ENCODE measurements at places on chromosomes 3 and 15.
A peak's percentile ranks its signal among the peaks of the same experiment; 100 is the strongest.

- no peak for DNase-seq
These were observed 5.0 kb upstream of the ARL14 start for GRCh38 chr3:160671995-160672394.

DNA sequence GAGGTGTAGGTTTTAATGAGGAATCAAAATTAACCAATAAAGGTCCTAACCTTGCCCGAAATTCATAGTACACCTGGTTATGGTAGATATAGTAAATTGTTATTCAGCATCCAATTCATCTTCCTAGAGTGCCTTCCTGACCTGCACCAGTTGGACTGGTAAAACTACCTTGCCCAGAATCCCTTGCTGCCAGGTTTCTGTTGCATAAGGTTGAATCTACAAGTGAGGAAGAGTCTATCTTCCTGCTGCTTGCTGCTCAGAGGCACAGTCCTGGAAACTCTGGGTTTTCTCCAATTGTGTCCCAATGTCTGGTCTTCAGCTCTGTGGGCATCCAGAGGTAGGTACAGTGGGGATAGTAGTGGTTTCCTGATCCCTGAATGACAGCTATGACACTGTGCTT is 17.3 kb downstream of the CCDC54 start:
- no peak for DNase-seq

DNA sequence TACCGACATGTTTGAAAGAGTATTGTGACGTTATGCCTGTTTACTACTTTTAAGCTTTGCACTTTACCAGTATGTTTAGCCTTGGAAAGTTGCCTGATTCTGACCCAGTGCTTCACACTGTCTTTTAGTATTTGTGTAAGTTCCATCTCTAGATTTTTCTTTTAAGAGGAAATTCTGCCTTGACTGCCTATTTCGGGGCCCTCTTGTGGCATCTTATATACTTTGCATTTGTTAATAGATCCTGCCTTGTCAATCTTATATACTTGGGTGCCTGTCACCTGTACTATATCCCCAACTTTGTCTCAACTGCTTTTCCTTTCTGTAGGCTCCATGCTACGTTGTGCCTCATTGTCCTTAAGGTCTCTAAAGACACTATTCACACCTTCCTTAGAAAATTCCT is 244.6 kb downstream of the STXBP5L start:
- DNase-seq, result no peak

DNA sequence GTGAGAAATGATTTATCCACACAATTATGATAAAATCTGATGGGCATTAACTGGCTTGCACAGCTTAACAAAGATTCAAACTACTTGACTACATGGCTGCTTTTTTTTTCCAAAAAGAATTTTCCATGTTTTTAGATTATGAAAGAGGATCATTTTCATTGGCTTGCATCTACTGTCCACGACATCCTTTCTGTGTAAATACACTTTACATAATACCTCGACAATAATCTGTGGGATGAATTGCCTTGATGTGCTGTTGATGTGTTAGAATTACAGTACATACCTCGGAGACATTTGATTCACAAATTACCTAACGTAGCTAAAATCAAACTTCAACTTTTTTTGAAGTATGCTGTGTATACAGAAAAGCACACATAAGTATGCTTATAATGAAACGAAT is 104.4 kb downstream of the PPP2R3A start:
- no peak for DNase-seq

DNA sequence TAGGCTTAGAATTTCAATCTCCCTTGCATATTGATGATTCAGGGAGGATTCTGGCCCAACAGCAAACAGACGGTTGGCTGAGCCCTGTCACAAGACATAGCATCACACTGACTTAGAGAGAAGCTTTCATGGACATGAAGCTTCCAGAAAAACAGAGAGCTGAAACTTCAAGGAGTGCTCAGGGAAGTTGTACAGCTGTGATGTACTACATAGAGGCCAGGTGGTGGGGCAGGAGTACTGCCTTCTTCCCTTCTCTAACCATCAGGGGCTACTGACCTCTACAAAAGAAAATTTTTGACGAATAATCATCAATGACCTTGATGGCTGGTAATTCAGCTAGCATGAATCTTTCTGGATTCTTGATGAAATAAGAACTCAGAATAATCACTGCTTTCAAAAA is 378.5 kb downstream of the ERC2 start:
- DNase-seq, result no peak

- no peak for DNase-seq
These were observed 578.0 kb upstream of the GRM7 start for GRCh38 chr3:6282918-6283317.

DNA sequence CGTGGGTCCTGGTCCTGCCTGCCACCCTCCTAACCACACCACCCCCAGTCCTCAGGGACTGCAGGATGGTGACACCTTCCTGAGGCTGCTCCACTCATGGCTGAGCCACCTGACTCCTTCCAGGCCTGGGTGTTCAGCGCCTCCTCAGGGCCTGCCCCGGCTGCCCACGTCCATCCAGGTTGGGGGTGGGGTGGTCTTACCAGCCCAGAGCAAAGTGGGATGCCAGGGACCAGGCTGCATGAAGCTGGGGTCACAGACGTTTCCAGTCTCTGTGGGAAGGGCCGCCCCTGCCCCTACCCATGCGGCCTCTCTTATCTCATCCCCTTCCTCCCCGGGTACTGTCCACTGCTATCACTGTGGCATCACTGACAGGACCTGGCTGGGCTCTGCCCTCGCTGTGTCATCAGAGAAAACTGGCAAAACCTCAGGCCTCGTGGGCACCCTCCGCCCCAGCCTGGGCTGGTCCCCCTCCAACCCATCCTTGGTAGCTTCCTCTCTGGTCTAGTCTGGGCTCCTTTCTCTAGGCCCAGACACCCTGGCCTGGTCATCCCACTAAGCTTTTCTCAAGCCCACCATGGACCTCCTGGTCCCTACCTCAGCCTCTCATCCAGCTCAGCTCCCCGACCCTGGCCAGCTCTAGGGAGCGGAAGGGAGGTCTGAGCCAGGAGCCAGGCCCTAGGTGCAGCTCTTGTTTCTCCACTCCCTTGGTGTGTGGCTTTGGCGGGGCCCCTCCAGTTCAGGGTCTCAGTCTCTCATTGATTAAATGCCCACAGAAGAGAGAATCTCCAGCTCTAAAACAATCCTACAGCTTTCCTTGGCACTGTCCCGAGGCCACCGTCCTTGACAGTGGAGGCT is 32.9 kb downstream of the WNT7A start:
- no peak for DNase-seq

- no peak for DNase-seq
These were observed 16.2 kb downstream of the CLRN1 start for GRCh38 chr3:150956376-150956775.

GRCh38 chr3:58353722-58354553 is 21.2 kb downstream of the PXK start:
- DNase-seq, result no peak

DNA sequence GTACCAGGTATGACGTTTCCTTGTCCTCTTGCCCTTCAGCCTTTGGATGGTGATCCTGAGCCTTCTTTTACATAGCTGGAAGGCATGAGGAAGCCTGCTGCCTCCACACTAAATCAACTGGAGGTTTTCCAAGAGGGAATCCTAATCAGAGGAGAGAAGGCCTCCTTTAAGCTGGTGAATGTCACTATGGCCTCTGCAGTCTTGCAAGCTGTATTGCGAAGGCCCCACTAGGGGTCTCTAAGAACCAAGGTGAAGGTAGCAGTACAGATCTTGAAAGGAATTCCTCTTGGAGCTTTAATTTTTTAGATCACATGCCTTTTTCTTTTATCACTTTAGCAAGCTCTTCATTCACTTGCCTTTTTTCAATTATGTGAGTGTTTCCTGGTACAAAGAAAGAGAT is 119.2 kb downstream of the GHSR start:
- DNase-seq, result no peak

- DNase-seq, result no peak
These were observed 4.6 kb downstream of the ALAS1 start for GRCh38 chr3:52202384-52203077.

DNA sequence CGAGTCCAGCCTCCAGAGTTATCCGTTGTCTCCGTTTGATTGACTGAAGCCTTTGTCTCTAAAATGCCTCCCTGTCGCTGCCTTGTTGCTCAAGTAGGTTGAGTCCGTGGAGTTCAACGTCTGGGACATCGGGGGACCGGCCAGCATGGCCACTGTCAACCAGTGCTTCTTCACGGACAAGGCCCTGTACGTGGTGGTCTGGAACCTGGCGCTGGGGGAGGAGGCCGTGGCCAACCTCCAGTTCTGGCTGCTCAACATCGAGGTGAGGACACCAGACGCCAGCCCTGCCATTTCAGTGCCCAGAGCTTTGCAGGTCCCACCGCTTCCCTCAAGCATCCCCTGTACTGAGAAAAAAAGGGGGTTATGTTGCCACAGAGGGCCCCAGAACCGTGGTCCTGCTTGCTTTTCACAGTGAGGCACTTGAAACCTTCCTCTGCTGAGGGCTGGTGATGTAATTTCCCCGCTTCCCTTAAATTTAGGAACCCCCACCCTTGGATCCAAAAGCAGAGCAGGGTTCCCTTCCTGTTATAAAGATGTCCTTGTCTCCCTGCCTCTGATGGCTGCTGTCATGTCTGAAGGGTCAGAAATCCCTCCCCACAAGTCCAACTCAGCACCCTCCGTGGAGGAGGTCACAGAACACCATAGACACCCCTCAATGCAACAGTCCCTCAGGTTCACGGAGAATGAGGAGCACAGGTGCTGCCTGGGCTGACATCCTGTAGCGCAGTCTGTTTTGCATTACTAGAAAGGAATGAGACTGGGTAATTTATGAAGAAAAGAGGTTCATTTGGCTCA is 105.7 kb downstream of the LRRK1 start:
- DNase-seq, result peak; percentile 81

- DNase-seq, result no peak
These were observed 12.4 kb downstream of the CCR4 start for GRCh38 chr3:32963871-32964270.

DNA sequence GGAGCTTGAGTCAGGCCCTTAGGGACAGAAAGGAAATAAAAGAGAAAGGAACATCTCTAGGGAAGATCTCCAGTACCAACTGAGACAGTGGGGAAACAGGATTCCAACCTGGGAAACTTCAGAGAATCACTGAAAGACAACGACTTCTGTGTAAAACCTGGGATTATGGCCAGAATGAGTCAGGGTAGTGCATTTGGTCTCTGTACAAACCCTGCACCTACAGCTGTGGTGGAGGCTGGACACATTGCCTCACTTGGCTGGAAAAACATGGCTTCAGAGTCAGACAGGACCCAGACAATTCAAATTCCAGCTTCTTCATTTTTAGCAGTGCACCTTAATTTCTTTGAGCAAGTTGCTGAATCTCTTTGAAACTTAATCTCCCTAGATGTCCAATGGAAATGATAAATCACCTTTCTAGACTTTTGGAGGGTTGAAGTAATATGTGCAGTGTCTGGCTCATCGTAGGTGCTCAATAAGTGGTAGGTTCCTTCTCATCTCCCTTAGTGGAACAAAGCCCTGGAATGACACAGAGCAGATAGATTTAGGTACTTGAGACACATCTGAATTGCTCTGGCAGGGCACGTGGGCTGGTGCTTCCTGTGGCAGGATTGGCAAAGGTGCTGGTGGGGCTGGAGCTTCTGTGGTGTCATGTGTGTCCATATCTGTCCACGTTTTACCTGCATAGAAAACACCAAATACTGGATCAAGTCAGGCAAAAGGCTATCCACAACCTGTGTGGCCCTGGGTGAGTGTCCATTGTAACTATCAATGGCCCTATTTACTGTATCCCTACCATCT is 6.1 kb upstream of the CLSTN2 start:
- DNase-seq, result no peak

DNA sequence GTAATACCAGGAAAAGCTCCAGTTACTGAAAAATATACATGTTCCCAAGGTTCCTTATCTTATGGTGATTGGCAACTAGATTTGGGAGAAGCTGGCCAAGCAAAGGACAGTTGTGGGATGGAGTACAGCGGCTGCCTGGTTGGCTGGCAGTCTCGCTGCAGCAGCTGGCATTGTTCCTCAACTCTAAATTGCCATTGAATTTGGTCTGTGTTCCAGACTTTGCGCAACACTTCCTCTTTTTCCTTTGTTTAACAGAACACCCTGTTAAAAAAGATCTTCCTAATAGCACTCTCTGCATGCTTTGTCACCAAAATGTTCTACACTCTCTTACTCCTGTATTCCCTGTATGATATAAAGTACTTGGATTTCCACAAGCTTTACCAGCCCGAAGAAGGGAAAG is 420.6 kb upstream of the RBMS3 start:
- no peak for DNase-seq

DNA sequence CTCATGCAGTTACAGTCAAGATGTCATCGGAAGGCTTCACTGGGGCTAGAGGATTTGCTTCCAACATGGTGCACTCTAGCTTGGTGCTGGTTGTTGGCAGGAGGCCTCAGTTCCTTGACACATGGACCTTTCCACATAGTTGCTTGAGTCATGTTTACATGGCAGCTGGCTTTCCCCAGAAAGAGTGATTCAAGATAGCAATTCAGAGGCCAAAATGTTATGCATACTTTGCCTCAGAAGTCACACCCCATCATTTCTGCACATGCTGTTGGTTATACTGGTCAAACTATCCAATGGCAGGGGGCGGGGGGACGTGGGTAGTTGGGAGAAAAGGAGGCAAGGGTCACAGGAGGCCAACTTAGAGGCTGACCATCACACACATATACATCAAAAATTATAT is 58.7 kb downstream of the FOXB1 start:
- no peak for DNase-seq

DNA sequence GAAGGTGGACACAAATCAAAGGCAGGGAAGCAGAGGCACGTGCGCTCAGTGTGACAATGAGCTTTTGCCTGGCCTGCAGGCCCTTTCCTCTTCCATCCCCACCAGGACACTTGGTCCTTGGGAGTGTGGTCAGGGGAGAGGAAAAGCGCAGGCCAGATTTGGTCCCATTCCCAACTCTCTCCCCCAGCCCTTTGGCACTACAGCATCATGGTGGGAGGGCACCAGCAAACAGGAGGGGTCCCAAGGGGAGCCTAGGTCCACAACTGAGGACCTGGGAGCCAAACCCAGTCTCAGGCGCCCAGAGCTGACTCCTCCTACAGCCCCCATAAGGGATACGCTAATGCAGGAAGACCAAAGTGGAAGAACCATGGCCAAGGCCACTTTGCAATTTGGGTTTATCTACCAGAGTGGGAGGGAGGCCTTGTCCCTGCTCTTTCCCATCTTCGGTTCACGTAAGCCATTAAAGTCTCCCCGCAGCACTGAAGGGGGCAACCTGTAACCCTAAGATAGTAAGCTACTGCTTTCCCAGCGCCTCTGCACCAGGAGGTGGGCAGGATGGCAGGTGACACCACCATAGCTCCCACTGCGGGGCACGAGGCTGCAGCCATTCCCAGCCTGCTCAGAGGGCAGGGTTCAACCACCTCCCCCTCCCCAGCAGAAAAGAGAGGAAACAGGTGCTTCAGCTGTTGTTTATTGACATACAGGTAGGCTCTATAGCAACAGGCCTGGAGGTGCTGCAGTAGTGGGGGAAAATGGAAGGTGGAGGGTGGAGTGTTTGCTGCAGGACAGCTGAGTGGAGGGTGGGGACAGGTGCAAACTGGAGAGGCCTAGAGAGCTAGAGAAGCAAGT is 993 bp upstream of the GRAMD2A start:
- DNase-seq, result peak; percentile 65

GRCh38 chr3:11116336-11117059 is 37.8 kb upstream of the HRH1 start:
- no peak for DNase-seq

All from mesenteric fat pad (tissue), 1 donor.